Fibroblast of skin of left biceps (primary cell): ENCODE measurements at places on chromosomes 3 and 15.

- DNase-seq: peak; percentile 62
Measured at GRCh38 chr3:71425491-71426071, 157.9 kb downstream of the FOXP1 start.

- no peak for DNase-seq
Measured at GRCh38 chr15:34804113-34804512, 8.8 kb upstream of the ACTC1 start.

DNA sequence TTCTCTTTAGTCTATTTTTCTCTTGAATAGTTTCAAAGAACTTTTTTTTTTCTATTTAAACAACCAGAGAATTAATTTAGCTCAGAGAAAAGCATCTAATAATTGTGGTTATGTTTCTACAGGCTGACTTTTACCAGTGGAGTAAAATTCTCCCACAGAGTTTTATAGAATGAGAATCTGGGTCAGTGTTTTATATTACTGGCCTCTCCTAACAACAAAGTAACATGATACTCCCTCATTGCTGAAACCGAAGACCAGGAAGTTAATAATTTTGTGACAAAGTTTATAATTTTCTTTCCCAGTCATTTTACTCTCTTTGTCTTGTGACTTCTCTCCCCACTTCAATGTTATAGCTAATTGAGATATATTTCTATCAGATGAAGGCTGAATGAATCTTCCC lies 946.9 kb downstream of the EPHA3 start:
- no peak for DNase-seq

DNA sequence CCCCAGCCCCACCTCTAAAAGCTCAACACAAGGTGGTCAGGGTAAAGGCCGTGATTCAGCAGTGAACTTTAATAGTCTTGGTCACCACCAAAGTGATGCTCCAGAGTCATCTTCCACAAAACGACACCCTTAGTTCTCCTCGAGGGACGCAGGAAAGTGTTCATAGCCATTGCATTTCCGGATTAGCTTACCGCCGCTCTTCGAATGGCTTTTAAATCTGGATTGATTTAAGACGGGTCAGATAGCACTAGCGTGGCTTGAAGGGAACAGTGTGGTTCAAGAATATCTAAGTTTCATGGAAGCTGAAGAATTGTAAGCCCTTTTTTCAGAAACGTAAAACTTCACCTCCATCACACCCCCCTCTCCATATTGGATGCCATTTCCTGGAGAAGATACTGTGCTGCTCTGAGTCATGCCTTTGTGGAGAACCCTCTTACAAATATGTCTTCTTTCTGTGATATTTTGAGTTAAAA lies 829 bp downstream of the RNF7 start:
- peak; percentile 11 for DNase-seq

- no peak for DNase-seq
Measured at GRCh38 chr3:30289766-30290165, 316.6 kb upstream of the TGFBR2 start.

GRCh38 chr3:158810823-158811724 lies 9.2 kb downstream of the MFSD1 start:
- DNase-seq: no peak

DNA sequence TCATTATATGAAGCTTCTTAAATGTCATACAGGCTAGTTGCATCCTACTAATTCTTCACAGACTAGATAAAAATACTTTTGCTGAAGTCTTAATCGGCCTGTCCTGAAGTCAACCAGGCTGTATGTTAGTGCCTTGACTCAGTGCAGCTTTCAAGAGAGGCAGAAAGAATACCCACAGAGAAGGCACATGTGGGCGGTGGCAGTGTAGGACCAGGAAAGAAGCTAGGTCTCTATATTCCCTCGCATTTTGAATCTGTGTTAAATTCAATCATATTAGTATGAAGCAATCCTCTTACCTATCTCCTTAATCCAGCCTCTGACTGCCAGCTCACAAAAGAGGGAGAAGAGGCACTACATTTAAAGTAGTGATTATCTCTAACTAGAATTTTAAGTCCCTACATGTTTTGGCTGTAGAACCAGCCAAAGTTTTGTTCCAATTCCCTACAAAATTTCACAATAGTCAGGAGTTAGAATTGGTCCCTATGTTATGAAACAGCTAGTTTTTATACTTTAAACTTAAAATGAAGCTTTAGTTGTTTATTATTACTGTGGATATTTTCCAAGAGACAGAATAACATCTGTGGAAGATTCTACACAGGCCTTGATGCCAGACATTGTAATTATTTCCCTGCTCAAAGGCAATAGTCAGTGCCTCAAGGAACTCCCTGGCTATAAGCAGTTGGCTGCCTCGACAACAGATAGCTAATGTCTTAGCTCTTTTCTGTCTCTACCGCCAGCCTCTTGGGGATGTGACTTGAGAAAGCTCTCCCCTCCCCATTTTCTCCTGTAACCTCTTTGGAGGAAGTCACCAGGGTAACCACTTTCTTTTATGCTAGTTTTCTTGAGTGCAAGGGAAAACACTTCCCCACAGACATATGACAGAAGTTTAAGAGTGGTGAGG lies 31.9 kb downstream of the CRTC3 start:
- DNase-seq: no peak

DNA sequence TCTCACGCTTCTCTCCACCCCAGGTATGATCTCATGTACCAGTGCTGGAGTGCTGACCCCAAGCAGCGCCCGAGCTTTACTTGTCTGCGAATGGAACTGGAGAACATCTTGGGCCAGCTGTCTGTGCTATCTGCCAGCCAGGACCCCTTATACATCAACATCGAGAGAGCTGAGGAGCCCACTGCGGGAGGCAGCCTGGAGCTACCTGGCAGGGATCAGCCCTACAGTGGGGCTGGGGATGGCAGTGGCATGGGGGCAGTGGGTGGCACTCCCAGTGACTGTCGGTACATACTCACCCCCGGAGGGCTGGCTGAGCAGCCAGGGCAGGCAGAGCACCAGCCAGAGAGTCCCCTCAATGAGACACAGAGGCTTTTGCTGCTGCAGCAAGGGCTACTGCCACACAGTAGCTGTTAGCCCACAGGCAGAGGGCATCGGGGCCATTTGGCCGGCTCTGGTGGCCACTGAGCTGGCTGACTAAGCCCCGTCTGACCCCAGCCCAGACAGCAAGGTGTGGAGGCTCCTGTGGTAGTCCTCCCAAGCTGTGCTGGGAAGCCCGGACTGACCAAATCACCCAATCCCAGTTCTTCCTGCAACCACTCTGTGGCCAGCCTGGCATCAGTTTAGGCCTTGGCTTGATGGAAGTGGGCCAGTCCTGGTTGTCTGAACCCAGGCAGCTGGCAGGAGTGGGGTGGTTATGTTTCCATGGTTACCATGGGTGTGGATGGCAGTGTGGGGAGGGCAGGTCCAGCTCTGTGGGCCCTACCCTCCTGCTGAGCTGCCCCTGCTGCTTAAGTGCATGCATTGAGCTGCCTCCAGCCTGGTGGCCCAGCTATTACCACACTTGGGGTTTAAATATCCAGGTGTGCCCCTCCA lies 19.1 kb downstream of the TYRO3 start:
- no peak for DNase-seq

- no peak for DNase-seq
Measured at GRCh38 chr15:34213690-34214089, 3.8 kb upstream of the KATNBL1 start.

DNA sequence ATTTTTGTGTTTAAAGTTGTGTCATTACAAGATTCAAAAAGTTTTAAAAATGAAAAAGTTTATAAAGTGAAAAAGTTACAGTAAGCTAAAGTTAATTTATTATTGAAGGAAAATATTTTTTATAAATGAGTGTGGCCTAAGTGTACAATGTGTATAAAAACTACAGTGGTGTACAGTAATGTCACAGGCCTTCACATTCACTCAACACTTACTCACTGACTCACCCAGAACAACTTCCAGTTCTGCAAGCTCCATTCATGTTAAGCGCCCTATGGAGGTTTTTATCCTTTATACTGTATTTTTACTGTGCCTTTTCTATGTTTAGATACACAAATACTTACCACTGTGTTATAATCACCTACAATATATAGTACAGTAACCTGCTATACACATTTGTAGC lies 76.3 kb downstream of the DTWD1 start:
- no peak for DNase-seq

GRCh38 chr3:188513662-188514328 lies 359.8 kb downstream of the LPP start:
- no peak for DNase-seq

GRCh38 chr3:5015056-5015455 lies 35.8 kb downstream of the BHLHE40 start:
- DNase-seq: no peak

GRCh38 chr15:68348081-68348480 lies 70.5 kb downstream of the FEM1B start:
- DNase-seq: no peak

DNA sequence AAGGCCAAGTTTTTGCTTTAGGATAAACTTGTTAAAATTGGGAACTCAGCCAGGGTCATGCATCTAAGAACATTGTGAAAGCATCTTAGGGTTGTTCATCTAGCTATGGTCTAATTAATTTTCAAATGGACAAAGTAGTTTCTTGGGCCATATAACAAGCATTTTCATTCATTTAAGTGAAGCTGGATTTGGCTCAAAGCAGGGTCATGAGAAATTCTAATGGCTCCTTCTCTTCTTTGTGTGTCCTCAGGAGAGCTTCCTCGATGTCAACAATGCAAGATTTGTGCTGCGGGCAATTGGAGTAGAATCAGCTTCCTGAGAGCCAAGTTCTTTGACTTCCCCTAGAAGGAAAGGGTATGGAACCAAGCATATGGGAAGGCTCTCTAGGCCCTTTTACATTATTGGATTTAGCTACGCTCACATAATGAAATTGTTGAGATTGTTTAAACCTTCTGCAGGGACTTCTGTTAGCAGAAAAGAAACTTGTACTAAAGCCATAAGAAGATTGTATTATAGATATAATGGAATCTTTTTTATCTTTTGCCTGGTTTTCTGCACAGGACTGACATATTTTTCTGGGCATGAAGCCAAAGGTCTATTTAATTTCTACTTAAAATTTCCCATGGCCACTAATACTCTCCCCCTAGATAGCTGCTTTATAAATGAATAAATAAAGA lies 1.8 kb upstream of the SAMMSON start:
- no peak for DNase-seq

- no peak for DNase-seq
Measured at GRCh38 chr15:46467041-46467440, 832.2 kb downstream of the SQOR start.

GRCh38 chr3:44186712-44187111 lies 55.0 kb upstream of the TOPAZ1 start:
- DNase-seq: no peak

- no peak for DNase-seq
Measured at GRCh38 chr3:195107593-195107992, 163.4 kb downstream of the XXYLT1 start.

DNA sequence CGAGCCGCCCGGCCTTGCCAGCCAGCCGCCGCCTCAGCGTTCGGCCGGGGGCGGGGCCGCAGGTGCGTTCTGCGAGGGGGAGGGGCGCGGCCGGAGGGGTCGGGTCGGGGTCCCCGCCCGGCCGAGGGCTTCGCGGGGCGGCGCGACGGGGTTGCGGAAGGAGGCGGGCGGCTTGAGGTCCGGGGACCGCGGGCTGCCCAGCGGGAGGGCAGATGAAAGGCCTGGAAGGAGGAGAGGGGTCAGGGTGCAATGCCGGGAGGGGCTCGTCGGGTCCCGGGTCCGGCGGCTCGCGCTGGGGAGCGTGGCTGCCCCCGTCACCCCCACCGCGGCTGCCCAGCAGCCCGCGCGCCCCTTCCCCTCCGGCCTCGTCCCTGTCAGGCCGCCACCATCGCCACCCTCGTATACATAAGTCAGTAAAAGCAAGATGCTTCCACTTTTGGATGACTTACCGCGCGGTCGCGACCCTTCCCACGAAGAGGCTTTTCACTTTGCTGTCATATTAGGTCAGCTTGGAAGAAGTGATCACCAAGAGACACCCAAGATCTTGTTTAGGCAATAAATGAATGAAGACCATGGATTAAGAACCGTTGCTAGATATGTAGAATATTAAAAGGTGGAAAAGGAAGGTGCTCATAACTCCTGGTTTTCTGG lies 620 bp upstream of the ANP32A start:
- no peak for DNase-seq

- no peak for DNase-seq
Measured at GRCh38 chr3:155382396-155383042, 89.0 kb upstream of the STRIT1 start.

GRCh38 chr15:86483936-86484335 lies 404.3 kb downstream of the AGBL1 start:
- no peak for DNase-seq

GRCh38 chr15:66893294-66893693 lies 172.1 kb upstream of the SMAD3 start:
- DNase-seq: no peak

GRCh38 chr3:141060327-141060726 lies 9.2 kb downstream of the SPSB4 start:
- DNase-seq: no peak

GRCh38 chr3:140285380-140285779 lies 350.4 kb downstream of the CLSTN2 start:
- no peak for DNase-seq

DNA sequence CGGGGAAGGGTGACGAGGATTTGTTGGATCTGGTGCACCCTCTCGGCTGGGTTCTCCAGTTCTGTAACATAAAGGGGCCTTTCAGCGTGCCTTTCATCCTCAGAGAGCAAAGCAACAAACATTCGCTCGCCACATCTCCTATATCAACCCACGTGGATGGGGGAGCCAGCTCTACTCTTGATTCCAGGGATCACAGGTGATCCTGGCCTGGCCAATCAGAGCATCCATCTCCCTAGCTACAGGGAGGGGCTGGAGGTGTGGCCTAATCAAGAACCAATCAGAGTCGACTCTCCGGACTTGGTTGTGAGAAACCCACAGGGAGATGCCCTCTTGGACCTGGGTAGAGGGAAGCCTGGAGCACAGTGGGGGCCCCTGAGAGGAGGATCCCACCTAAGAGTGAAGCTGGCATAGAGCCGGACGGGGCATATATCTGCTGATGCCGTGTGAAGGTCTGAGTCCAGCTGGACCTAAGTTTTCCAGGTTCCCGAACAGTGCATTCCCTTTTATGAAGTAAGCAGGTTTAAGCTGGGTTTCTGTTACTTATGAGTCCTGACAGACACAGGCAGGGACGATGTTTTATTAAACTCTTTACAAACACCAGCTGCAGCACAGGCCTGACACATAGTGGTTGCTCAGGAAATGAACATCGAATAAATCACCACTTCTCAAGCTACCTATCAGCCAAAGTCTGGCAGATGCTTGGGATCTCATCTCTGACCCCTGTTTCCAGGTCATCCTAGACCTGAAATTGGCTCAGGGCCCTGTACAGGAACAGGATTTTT lies 50.7 kb upstream of the RAD18 start:
- DNase-seq: no peak

DNA sequence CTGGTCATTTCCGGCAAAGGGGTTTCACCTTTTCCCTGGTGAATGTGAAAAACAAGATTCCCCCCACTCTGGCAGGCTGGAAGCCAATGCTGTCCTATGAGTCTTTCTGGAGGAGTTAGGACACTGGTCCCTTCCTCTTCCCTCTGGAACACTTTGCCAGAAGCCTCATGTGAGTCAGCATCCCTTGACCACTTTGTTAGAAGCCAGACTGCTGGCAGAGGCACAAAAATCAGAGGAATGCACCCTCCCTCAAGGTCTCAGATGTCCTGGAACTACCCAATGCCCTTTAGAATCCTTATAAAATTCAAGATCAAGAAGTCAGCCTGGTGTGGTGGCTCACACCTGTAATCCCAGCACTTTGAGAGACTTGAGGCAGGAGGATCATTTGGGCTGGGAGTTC lies 26.6 kb downstream of the ITGB5 start:
- DNase-seq: peak; percentile 84
